ENCODE measurements at places on chromosomes 7 and 10.

- DNase-seq, result no peak
Measured at GRCh38 chr10:24306507-24306875, 97.6 kb downstream of the KIAA1217 start.

- no peak for DNase-seq
Measured at GRCh38 chr10:81036257-81036656, 498.6 kb downstream of the SH2D4B start.

GRCh38 chr10:105797234-105797890, 1156.3 kb downstream of the SORCS3 start:
- DNase-seq, result no peak

GRCh38 chr10:74081941-74082718, 68.5 kb downstream of the AP3M1 start:
- no peak for DNase-seq

DNA sequence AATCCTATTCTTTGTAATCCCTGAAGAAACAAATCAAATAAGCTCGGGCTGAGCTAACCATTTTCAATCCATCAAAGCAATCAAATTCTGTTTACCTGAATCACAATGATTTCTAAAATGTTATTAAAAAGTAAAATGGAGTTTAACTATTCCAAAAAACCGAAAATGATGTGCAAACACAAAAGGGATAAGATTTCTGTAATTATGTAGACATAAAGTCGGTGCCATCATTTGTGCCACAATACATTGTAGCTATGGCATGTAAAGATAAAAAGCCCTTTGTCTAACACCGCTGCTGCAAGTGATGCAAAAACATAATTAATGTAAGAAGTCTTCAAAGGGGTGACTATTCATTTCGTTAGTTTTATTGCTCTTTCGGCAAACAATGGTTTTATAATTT, 125.1 kb upstream of the FAM204A start:
- DNase-seq, result no peak

- no peak for DNase-seq
Measured at GRCh38 chr7:17802056-17802455, 138.2 kb downstream of the SNX13 start.

DNA sequence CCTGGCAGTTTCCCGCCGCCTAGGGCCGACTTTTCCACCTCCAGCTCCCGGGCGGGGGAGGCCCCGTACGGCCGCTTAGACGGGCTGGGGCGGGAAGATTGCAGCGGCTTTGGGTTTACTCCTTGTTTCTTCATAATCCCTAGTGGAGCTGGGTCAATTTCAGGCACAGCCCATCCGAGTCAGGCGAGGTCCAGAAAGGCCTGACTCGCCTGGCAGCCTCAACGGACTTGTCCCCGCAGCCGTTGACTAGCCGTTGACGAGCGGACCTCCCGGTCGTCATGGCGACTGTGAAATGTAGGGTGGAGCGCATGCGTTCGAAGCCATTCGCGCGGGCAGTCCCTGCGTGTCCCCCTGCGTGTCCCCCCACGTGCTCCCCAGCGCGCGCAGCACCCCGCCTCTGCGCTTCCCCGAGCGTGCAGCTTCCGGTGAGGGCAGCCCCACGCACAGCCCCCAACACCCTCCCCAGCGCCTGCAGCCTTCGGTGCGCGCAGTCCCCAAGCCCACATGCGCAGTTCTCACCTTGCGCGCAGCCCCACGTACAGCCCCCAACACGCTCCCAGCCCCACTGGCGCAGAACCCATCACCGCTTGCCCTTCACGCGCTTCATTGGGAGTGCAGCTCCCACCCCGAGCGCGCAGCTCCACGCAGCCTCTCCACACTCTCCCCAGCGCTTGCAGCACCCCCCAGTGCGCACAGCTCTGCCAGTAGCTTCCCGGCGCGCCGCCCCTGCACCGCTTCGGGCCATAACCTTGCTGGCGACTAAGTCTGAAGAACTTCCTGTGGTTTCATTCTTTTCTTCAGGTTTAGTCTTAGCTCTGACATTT, 67.8 kb downstream of the TBX20 start:
- DNase-seq, result no peak

DNA sequence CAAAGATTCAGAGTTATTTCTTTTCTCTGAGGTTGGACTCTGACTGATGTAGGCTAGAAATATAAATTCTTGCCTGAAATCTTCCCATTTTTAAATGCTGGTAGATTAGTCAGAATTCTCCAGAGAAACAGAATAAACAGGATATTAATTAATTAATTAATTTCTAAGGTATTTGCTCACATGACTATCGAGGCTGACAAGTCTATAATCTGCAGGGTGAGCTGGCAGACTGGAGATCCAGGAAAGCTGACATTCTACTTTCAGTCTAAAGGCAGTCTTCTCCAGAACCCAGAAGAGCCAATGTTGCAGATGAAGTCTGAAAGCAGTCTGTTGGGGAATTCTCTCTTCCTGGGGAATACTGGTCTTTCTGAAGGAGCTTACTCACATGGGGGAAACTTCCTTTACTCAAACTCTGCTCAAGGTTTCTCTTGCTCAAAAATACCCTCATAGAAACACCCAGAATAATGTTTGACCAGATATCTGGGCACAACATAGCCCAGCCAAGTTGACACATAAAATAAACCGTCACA, 189.7 kb downstream of the KIF20B start:
- DNase-seq, result no peak

DNA sequence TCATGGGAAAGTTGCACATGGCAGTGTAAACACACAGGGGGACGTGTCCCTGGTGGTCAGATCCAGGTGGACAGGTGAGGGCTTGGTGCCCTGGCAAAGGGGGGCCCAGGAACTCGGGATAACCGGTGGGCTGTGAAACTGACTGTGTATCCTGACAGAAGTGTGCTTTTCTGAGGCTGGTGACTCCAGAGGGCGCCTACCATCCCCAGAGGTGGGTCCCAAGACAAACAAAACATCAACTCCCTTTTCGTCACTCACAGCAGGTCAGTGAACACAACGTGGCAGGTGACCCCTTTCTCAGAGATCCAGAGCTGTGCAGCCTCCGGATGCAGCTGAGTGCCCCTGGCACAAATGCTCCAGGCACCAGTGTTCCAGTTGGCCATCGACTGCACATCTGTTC, 56.0 kb upstream of the DDC start:
- no peak for DNase-seq

- no peak for DNase-seq
Measured at GRCh38 chr7:128017460-128017859, 13.8 kb downstream of the LRRC4 start.

DNA sequence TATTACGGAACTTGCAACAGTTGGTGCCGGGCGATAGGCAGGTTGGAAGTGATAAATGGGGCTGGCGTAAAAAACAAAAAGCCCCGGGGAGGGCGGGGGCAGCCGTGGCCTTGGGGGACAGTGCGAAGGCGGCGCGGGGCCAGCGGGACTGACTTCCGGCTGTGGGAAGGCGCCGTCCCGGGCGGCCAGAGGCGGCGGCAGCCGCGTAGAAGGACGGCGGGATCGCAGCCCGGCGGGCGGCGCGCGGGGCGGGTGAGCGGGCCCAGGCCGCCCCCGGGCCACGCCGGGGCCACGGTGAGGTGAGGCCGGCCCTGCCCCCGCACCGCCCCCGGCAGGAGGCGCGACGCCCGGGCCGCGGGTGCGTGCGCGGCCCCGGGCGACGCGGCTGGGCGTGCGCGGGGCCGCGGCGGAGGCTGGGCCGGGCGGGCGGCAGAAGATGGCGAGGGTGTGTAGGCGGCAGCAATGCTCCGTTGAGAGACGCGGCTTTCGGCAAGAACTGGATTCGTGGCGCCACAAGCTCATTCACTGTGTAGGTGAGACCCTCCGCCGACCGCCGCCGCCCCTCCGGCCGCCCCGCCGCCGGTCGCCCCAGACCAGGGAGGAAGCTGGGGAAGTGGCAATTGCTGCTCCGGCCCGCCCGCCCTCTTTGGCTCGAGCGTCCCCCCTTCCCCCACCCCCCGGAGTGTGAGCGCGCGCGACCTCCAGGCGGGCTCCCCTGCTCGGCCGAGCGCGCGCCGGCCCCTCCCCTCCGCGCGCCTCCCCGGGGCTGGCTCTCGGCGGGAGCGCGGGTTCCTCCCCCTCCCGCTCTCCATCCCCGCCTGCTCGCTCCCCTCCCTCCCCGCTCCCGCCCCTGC, at the start of gene LCOR:
TSS of gene LCOR (plus strand) at position 432 of the 854 bp plus-strand sequence. CDS start 116,760 bp downstream, outside the sequence.
- DNase-seq, result no peak

GRCh38 chr7:135976312-135977006, 700 bp downstream of the MTPN start:
- DNase-seq, result no peak

DNA sequence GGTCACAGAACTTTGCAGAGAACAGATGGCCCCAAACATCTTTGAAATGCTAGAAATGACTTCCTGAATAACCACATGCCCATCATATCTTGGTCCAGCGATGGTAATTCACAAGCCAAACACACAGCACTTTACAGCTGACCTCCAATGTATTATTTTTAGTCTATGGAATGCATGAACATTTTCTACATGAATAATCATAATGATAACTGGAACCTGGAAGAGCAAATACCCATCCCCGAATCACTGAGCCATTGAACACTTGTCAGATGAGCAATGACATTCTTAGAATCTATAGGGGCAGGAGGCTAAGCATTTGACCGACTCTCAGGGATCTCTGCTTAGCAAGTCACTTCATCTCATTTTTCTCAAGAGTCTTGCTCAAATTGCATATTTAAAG, 167.3 kb downstream of the CREB5 start:
- no peak for DNase-seq

DNA sequence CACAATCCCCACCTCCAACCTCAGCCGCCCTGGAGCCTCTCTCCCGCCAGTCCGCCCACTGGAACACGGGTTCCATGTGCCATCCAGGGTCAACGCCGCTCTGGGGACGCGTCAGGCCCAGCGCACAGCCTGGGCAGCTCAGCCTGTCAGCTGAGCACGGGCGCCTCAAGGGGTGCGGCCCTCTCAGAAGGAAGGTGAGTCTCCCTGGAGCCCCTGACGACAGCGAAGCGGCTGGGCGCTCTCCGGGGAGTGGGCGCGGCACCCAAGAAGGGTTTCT, 1.2 kb upstream of the SLC18A3 start:
- DNase-seq, result no peak

GRCh38 chr10:117462816-117463544, 79.6 kb upstream of the EMX2 start:
- DNase-seq, result no peak

DNA sequence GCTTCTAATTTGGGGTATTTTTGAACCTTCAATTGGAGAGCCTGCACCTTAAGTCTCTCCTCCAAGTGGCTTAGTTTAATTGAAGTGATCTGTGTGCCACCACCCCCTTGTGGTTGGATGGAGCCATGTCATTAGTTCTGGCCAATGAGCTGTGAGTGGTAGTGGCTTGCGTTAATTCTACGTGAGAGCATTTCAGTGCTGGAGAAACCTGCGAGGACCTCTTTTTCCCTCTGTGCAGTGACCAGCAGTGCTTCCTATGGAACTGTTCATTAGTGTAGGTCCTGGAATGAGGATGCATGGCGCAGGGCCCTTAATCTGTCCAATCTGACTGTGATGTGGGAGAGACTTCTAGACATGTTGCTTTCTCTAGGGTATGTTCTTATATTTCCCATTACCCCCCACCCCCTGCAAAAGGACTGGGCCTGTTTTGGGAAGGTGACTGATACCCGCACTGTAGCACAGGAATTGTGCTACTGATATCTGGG, 3.8 kb downstream of the HILPDA start:
- no peak for DNase-seq

DNA sequence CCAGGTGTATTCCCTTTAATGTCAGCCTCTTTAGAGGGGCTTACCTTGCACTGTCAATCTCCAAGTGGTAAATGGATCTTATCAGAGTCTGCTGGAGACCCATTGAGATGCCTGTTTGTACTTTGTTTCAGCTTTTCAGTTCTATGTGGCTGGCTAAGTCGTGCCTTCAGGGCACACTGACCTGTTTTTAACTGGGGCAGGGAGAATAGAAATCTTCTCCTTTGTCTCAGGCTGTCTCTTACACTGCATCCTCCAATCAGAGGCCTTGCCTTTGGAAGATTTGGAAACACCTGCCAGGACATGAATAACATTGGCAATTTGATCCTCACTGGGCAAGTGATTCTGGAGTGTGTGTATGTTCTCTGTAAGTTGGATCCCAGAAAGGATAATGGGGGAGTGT, 65.0 kb downstream of the POU6F2 start:
- DNase-seq, result no peak

- no peak for DNase-seq
Measured at GRCh38 chr10:122727426-122727825, 27.8 kb upstream of the C10orf120 start.

- no peak for DNase-seq
Measured at GRCh38 chr10:119602241-119603095, 5.7 kb upstream of the TIAL1 start.

- DNase-seq, result no peak
Measured at GRCh38 chr7:68787566-68787965, 810.7 kb upstream of the AUTS2 start.

- DNase-seq, result peak; percentile 29
Measured at GRCh38 chr7:116122972-116123595, 87.3 kb upstream of the TES start.

DNA sequence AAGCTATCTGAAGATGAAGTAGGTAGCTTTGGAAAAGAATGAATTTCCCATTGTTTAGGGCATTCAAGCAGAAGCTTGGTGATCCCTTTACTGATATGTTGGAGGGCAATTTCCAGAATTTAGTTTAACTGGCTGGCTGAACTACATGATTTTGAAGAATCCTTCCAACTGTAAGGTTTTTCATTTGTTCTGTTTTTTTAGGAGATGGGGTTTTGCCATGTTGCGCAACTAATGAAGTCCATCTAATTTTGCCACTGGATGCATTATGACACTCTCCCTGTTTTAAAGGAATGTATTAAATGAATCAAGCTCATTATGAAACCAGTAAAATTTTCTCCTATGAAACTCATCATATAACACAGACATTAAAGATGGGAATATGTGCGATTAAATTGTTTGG, 6.1 kb upstream of the DDX50 start:
- DNase-seq, result no peak

All from glomerular endothelial cell (primary cell).